ENCODE measurements at places on chromosomes 1 and 21.

GRCh38 chr1:83060651-83061390 is 938.1 kb downstream of the TTLL7 start:
- DNase-seq: no peak

DNA sequence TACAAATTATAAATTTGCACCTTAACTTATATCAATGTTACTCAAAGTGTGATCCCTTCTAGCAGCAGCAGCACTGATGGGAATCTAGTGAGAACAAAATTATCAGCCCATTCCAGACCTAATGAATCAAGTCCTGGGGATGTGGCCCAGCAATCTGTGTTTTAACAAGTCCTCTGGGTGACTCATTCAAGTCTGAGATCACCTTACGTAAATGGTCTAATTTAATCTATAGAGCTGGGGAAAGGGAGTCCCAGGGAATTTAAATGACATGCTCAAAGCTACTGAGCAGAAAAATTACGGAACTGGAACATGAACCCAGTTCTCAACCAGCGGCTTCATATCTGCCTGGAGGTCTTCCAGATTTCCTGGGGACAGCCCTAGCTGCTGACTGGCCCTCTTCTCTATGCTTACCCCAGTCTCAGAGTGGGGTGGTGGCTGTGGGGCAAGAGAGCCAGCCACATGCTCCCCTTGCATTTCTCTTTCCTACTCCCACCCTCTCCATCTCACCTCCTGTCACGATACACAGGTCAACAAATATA is 220.0 kb downstream of the TM2D1 start:
- no peak for DNase-seq

GRCh38 chr1:231493421-231494185 is 34.9 kb upstream of the TSNAX start:
- no peak for DNase-seq

DNA sequence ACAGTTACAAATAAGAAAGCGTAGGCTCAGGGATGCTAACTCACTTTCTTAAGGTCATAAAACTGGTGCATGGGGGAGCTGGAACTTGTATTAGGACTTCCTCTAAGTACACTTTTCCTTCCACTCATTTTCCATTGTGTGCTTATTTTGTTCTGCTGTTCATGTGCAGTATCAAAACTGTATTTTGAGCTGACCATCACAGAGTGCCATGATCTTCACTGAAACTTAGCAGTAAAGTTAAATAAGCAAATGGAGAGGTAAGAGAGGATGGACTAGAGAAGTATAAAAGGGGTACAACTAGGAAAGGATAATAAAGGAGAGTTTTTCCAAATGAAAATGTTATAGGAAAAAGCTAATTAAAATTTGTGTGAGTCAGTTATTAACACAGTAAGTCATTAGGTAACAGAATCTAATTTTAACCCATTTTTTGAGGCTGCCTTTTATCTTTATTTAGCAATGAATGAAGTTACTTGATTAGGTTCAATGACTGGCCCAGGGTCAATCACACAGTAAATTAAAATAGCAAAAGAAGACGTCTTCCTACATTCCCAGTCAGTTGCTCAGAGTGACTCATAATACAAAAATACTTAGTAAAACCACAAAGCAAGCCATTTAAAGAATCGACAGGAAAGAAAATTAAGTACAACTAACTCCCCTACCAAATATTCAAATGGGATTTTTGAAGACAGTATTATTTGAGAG is 165.8 kb upstream of the C1orf105 start:
- DNase-seq: no peak

- DNase-seq: no peak
Observed at GRCh38 chr1:110021285-110021684, 13.1 kb upstream of the STRIP1 start.
